ENCODE measurements at places on chromosomes 13 and 19. TPM values are rescaled to one million over a fixed set of nuclear protein-coding genes. Genes with fewer than 3 reads are reported as not detected.

Gene PLVAP
- 215 TPM for polyA plus RNA-seq

GRCh38 chr19:32708457-32708856 lies 11.1 kb upstream of the TDRD12 start:
- DNase-seq: no peak

Gene PGLYRP1
- polyA plus RNA-seq: 0.24 TPM

Gene CPT1C
- 13.3 TPM for polyA plus RNA-seq

Gene PPP1R13L
- polyA plus RNA-seq: 12.0 TPM

DNA sequence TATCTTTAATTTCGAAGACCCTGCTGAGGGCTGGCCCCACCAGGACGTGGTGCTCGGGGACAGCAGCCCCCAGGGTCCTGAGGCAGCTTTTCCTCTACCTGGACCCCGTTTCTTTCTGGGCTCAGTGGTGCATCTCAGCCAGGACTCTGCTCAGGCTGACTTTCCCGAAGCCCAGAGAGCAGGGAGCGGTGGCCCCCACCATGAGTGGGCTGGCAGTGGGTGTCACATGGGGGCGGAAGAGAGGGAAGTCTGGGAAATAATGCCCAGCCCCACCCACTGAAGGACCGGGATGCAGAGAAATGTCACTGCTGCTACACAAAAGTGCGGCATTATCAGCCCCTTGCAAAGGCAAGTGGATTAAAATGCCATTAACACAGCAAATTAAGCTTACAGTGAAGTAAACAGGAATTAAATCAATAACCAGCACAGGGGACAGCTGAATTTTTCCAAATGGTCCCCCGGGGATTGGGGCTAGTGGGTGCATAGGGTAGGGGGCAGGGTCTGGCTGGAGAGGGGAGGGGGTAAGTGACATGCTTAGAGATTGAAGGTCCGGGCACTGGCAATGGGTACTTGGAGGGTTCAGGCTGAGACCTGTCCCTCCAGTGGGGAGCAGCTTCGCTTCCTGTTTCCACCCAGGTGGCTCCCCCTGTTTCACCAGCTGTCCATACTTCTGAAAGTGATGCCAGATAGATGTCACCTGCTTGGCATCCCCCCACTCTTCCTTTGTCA lies 177.3 kb downstream of the URI1 start:
- DNase-seq: no peak

Gene TUBA3C
- not detected for polyA plus RNA-seq

DNA sequence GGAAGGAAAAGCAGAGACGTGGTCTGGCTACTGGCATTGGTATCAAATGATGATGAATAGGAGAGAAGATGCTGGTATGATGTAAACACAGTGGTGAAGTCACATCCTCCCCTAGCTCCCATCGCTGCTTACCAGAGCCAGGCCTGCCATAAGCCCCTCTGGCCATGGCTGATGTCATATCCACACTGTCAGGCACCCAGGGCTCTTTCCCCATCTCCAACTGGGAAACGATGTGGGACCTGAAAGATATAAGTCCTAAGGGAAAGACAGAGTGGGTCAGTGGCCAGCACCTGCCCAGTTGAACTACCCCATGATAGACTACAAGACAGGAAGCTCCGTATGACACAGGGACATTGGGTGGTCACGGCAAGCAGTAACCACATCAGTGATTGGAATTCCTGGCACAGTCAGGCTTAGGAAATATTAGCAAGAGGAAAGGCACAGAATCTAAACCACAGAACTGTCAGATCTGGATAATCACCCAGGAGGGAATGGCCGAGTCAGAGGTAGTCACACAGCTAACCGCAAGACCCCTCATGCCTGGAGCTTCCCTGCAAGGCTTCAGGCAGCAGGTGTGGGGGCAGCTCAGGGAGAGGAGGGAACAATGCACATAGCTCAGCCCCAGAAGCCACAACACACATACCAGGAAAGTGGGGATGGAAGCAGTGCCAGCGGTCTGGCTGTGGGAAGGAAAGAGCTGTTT lies 3.8 kb downstream of the ZNF792 start:
- no peak for DNase-seq

GRCh38 chr19:58466089-58466759 lies 656 bp upstream of the ZNF324 start:
- DNase-seq: no peak

Gene BCAM
- polyA plus RNA-seq: 457 TPM

Gene EPSTI1
- polyA plus RNA-seq: 13.5 TPM

DNA sequence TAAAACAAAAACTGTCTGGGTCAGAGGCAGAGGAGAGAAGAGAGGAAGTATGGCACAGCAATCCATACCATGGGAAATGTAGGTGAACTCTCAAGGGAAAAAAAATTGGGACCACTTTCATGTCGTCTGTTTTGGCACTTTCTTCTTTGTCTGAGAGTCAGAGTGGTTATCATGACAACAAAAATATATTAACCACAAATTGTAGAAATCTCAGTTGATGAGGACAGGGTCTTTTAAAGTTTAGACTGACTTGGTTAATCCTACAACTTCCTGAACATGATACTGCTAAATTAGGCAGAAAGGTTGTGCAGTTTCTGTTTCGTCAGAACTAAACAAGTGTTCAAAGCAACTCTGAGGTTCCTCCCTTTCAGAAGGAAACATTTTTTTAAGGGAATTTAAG lies 15.2 kb downstream of the KLF5 start:
- DNase-seq: no peak

Gene ZNF44
- 49.5 TPM for polyA plus RNA-seq

- no peak for DNase-seq
Observed at GRCh38 chr19:40811478-40812341, 12.7 kb downstream of the EGLN2 start.

DNA sequence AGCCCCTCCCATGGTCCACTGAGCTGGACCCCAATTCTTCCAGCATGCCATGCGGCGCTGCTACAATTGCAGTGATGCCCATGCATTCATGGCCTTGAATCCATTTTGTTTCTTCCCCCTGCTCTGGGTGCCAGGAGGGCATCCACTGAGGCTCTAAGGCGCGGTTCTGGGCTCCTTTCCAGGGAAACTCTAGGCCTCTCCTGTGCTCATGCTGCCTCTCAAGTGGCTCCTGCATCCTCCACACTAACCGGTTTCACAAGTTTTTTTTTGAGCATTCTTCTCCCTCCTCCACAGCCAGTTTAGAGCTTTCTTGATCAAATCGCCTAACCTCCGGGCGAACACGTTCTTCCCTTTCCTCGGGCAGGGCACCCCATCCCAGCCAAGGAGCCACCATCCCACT lies 69.1 kb upstream of the FLT1 start:
- no peak for DNase-seq

All from right renal pelvis (tissue), 4 donors.